Cerebellar nuclear complex (tissue), 1 donor: ENCODE measurements at places on chromosomes 11 and 22.

- no peak for DNase-seq
These were observed 47.8 kb downstream of the BTBD10 start for GRCh38 chr11:13415201-13415600.

DNA sequence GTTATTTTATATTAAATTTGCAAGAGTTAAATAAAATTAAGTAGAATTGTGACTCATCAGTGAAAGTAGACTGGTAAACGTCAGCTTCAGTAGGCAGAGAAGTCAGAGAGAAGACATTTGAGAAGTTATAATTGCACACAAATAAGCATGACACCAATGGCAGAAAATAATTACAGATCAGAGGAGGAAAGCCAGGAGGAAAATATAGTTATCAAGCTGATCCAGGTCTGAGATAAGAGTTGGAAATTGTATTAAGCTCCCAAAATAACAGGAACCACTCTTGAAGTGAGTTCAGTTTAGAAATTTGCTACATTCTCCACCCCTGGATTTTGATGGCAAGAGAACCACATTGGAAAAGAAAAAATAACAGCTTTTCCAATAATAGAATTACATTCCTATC, 533.8 kb upstream of the CHORDC1 start:
- DNase-seq, result no peak

DNA sequence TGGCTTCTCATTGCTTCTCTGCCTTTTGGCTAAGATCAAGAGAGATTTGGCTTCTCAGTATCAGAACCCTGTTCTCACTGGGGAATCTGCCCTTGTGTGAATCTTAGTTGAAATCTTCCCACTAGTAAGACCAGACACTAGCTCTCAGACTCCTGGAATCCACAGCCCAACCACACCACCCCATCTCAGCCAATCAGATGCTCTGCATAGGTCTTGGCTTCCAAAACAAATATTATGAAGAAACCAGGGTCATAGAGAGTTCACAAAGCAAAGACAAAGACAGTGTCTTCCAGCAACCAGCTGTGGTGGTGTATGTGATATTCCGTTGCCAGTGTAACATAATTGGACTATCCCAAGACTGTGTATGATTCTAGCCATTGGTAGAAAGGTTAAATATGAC, 5.4 kb downstream of the OR8B12 start:
- DNase-seq, result no peak

DNA sequence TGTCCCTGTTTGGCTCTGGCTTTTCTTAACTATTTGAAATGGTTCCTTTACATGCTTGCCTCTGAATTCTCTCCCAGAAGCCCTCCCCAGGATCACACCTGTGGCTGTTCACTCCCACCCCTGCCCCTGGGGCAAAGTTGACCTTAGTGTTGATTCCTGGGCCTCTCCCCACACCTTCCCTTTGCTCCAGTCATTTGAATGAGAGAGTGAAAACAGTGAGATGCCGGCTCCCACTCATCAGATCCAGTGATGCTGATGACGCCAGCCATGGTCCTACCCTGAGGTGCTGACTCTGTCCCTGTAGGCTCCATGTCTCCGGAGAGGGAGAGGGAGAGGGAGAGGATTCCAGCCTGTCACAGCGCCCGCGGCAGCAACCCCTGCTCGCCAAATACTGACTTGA, 40.7 kb downstream of the LRP5 start:
- DNase-seq, result no peak

GRCh38 chr22:32836280-32837123, 35.0 kb downstream of the TIMP3 start:
- DNase-seq, result no peak

GRCh38 chr11:59164028-59164427, 7.9 kb upstream of the DTX4 start:
- DNase-seq, result no peak

- DNase-seq, result no peak
These were observed 42.2 kb upstream of the KCNJ11 start for GRCh38 chr11:17430616-17431015.

- no peak for DNase-seq
These were observed 346 bp downstream of the FJX1 start for GRCh38 chr11:35618497-35619115.

- DNase-seq, result no peak
These were observed 64.0 kb upstream of the TNRC6B start for GRCh38 chr22:40113696-40114095.

- no peak for DNase-seq
These were observed 9.4 kb downstream of the DPP3 start for GRCh38 chr11:66489636-66490035.

- no peak for DNase-seq
These were observed 129.0 kb downstream of the ETS1 start for GRCh38 chr11:128458321-128458720.

- DNase-seq, result no peak
These were observed 3.2 kb upstream of the MRPL23 start for GRCh38 chr11:1943977-1944376.

- DNase-seq, result no peak
These were observed 3.5 kb downstream of the RRP8 start for GRCh38 chr11:6599881-6600390.

- DNase-seq, result no peak
These were observed 51.9 kb upstream of the MN1 start for GRCh38 chr22:27853424-27853823.

- no peak for DNase-seq
These were observed 626.6 kb upstream of the KIRREL3 start for GRCh38 chr11:127627204-127627603.

DNA sequence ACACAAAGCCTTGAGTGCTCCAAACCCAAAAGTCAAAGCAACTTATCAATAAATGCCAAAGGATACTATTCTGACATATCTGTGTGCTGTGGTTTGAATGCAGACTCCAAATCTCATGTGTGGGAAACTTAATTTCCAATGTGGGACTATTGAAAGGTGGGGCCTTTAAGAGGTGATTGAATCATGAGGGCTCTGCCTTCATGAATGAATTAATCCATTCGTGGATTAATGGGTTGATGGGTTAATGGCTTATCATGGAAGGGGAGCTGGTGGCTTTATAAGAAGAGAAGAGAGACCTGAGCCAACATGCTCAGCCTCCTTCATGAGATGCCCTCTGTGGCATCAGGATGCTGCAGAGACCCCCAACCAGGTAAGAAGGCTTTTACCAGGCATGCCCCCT, 16.8 kb upstream of the ZNF280A start:
- no peak for DNase-seq

- no peak for DNase-seq
These were observed 667.5 kb upstream of the CHORDC1 start for GRCh38 chr11:90890347-90890746.

GRCh38 chr11:64919627-64920026, 2.6 kb upstream of the ATG2A start:
- no peak for DNase-seq

- DNase-seq, result no peak
These were observed 478.1 kb upstream of the CHORDC1 start for GRCh38 chr11:90700789-90701439.

DNA sequence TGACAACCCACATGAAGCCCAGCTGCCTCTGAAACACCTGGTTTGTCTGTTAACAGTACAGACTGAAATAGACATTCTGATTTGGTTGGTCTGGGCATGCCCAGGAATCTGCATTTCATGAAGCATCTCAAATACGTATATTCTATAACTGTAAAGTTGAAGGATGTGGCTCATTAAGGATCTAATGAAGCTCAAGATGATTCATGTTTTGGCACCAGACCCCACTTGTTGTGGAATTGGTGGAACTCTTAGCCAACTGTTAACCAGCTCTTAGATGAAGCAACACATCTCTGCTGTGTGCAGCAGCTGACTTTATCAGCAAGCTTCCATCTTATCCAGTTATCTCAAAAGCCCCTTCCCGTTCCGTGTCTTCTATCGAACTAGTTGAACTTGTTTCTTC, 232.2 kb downstream of the INSC start:
- no peak for DNase-seq

GRCh38 chr11:9639985-9640384, 23.9 kb upstream of the SWAP70 start:
- DNase-seq, result no peak

GRCh38 chr11:61761440-61762222, 9.2 kb downstream of the MYRF start:
- DNase-seq, result no peak

DNA sequence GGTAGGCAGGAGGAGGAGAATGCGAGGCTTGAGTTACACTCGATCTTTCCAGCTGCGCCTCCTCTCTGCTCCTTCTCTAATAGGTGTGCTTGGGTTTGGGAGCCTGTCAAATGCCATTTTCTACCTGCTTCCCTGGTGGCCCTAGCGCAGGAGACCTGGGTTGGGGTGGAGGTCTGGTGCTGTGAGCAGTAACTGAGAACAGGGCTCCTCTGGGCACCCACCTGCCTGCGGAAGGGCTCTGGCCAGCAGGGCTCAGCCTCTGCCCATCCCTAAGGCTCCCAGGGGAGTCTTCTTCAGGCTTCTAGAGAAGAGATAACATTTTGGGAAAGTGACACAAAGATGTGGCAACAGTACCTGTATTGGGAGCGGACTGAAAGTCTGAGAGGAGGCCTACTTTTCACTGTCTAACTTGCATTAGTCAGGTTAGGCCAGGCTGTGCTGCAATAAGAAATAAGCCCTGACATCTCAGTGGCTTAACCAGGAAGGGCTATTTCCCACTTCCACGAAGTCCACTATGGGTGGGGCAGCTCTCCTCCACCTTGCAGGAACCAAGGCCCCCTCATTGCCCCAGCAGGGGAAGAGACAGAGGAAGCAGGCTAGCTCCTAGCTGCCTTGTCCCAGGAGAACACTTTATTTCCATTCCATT, 7.7 kb upstream of the LTO1 start:
- DNase-seq, result no peak

GRCh38 chr11:5631969-5632635, 7.3 kb downstream of the TRIM34 start:
- DNase-seq, result no peak

GRCh38 chr11:129750343-129751292, 65.0 kb upstream of the TMEM45B start:
- DNase-seq, result no peak

GRCh38 chr22:20244691-20245576, 23.2 kb downstream of the RTN4R start:
- no peak for DNase-seq

DNA sequence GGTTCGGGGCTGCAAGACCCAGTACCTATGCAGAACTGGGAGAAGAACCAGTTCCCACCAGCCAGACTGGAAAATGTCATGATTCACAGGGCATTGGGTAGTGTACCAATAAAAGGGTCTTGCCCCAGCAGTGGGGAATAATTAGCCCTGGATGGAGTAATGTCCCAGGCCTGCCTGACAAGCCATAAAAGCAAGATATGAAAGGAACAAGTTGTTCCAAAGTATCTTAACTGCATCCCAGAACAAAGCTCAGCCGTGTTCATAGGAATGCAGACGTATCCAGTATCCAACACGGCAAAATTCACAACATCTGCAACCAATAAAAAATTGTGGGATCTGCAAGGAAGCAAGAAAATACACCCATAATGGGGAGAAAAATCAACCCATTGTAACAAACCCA, 47.9 kb downstream of the ASCL2 start:
- DNase-seq, result no peak
